DMS 273 treated with DMSO at 0.1 percent for 48 hours (cell line): ENCODE measurements at places on chromosomes 3 and 15.

- no peak for DNase-seq
Observed at GRCh38 chr3:140552403-140552802, 125.5 kb upstream of the TRIM42 start.

GRCh38 chr3:197881270-197881969 is 68.6 kb upstream of the RPL35A start:
- DNase-seq, result no peak

DNA sequence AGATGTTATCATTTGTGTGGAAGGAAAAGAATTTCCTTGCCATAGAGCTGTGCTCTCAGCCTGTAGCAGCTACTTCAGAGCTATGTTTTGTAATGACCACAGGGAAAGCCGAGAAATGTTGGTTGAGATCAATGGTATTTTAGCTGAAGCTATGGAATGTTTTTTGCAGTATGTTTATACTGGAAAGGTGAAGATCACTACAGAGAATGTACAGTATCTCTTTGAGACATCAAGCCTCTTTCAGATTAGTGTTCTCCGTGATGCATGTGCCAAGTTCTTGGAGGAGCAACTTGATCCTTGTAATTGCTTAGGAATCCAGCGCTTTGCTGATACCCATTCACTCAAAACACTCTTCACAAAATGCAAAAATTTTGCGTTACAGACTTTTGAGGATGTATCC is 15.1 kb downstream of the KLHL24 start:
- no peak for DNase-seq

- peak; percentile 82 for DNase-seq
Observed at GRCh38 chr3:81760924-81761903, at the start of gene GBE1. Gene GBE1 (minus strand): TSS chr3:81761645. CDS start chr3:81761517, 128 bp downstream.

GRCh38 chr3:71244826-71245488 is 338.6 kb downstream of the FOXP1 start:
- DNase-seq, result no peak

DNA sequence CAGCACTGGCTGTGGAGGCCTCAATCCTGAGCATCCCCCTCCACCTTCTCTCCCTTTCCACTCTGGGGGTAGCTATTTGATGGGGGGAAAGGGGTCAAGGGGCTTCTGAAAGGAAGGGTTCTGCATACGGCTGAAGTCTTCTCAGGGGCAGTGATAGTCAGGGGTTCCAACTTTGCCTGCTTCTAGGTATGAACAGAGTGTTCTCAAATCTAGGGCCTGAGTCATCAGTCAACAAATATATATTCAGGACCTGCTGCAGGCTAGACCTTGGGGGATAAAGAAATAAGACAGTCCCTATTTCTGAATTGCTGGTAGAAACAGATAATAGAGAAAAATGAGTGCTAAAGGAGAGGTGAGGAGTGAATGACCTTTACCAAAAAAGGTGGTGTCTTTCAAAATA is 12.8 kb downstream of the RGMA start:
- DNase-seq, result no peak

DNA sequence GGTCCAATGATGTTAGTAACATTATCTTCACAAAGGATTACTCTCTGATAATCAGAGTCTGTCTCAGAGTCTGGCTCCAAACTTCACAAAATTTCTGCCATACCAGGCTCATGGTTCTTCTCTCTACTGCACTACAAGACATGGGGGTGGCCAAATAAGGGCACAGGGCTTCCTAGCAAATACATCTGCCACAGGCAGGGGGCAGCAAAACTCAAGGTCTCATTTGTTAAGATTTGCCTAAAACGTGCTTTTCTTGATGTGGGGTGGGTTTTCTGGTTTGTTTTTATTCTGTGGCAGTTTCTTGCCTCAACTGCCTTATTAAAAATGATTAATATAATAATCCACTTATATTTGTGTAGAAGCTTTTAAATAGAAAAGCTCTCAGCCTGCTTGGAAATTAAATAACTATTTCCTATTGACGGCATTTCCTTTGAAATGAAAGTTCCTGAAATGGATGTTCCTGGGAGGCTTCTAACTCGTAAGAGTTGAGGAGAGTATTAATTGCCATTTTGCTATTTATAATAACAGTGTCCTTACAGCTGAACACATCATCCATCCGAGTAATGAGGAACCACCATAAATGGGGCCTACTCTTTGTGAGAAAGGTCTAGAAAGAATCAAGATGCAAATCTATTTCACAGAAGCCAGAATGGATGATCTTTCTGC is 53.8 kb downstream of the SST start:
- DNase-seq, result peak; percentile 4

GRCh38 chr3:59192473-59192872 is 142.6 kb upstream of the CFAP20DC start:
- no peak for DNase-seq

GRCh38 chr3:170689893-170690660 is 104.2 kb upstream of the SLC7A14 start:
- peak; percentile 13 for DNase-seq

DNA sequence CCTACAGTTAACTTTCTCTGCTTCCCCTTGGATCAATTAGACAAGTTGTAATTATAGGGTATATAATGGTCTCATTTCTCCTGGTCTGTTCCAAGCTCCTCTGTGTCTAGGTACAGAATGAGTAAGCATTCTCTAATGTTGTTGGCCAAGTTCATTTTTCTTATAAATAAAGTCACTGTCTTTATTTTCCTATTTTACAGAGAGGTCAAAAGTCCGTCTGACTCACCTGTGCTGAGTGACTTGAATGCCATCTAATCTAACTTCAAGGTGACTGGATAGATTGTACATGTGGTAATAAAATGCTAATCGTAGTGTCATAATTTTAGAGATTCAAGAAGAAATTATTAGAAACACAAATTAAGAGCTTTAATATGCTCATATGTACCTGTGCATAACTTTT is 500.2 kb downstream of the PDCD6IP start:
- no peak for DNase-seq

GRCh38 chr15:31228980-31229826 is 97.4 kb upstream of the KLF13 start:
- DNase-seq, result no peak

GRCh38 chr3:3134750-3135448 is 8.2 kb downstream of the TRNT1 start:
- no peak for DNase-seq

DNA sequence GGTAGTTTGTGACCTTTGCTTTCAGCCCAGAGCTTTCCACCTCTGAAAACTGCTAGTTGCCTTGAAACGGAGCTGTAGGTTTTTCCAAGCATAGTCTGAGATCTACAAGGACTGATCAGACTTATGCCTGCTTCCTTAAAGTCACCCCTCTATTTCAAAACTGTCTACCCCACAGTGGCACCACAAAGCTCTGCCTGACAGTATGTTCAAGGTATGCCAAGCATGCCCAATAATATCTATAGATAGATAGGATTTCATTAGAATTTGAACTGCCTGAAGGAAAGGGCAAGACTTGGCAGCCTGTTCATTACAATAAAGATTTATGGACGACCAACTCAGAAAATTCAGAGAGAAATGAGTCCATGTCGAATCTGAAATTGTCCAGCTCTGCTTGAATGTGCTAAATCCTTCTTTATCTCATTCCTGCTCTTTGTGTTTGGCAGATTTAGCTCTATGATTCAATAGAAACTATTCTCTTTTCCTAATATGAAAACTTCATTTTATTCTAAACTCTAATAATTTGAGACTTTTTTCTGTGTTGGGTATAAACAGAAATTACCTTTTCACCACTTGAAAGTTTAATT is 227.6 kb upstream of the TBC1D5 start:
- no peak for DNase-seq

- no peak for DNase-seq
Observed at GRCh38 chr15:38300395-38300794, 47.8 kb downstream of the SPRED1 start.

GRCh38 chr15:77633134-77633912 is 611 bp upstream of the LINGO1 start:
- peak; percentile 23 for DNase-seq

- peak; percentile 44 for DNase-seq
Observed at GRCh38 chr3:152899306-152899705, 64.4 kb downstream of the P2RY1 start.

- DNase-seq, result no peak
Observed at GRCh38 chr15:66768987-66769386, 67.0 kb downstream of the SMAD6 start.

- DNase-seq, result no peak
Observed at GRCh38 chr3:52429779-52430415, 15.0 kb downstream of the SEMA3G start.

DNA sequence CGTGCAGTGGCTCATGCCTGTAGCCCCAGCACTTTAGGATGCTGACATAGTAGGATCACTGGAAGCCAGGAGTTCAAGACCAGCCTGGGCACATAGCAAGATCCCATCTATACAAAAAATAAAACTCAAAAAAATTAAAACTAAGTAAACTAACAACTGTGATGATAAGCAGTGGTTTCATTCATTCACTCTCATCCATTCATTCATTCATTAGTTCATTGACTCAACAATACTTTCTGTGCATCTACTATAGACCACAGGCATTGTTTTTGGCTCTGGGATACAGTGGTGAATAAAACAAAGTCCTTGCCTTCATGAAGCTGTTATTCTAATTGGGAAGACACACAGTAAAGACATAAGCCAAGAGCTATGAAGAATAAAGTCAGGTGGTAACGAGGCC is 7.5 kb upstream of the TMEM212 start:
- DNase-seq, result no peak

- no peak for DNase-seq
Observed at GRCh38 chr3:25423780-25424588, 4.1 kb upstream of the RARB start.

DNA sequence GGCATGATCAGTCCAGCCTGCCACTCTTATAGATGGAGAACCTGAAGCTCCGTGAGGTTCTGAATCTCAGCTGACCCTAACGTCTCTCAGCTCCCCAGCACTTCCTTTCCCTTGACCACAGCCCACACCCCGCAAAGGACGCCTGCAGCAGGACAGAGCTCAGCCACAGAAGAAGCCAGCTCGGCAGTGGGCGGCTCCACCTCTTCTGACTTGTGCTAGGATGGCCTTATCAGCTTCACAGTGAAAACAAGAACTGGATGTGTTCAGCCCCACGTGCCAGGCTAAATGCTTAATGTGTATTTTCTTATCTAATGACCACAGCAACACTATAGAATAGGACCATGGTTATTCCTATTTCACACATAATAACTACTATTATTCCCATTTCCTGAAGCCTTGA is 127.6 kb downstream of the ARNT2 start:
- no peak for DNase-seq

- DNase-seq, result no peak
Observed at GRCh38 chr15:78229431-78230406, 4.6 kb downstream of the ACSBG1 start.

- no peak for DNase-seq
Observed at GRCh38 chr15:31444844-31445243, 118.2 kb downstream of the KLF13 start.

DNA sequence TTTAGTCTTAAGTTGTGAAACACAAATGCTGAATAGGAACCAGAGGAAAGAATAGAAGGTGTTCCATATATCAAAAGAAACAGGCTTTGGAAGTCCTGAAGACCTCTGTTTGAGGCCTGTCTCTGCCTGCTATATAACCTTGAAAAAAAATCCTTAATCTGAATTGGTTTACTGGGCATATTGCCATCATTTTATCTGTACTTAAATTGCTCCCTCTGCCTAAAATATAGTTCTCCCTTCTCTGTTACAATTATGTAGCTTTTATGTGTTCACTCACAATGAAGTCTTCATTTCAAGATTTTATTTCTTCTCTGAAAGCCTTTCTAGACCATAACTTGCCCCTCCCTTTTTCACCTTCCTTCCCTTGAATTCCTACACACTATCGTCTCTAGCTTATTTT is 21.2 kb downstream of the ARL13B start:
- DNase-seq, result no peak

DNA sequence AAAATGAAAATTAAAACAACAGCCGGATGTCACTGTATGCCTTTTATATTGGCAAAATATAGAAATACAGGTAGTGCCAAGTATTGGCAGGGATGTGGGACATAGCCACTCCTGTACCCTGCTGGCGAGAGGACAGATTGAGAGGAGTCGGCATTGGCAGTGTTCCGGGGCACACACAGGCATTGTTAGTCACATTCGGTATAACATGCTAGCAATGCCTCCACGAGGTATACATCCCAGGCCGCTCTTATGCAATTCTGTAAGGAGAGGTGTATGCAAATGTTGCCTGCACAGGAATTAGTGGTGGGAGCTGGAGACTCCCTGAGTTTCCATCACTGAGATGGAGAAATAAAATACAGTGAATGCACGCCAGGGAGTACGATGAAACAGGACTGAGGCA is 99.4 kb upstream of the DLG1 start:
- DNase-seq, result no peak

GRCh38 chr3:101643861-101644613 is 32.9 kb downstream of the ZBTB11 start:
- DNase-seq, result no peak

- peak; percentile 39 for DNase-seq
Observed at GRCh38 chr3:185549122-185549521, 3.3 kb downstream of the LIPH start.

DNA sequence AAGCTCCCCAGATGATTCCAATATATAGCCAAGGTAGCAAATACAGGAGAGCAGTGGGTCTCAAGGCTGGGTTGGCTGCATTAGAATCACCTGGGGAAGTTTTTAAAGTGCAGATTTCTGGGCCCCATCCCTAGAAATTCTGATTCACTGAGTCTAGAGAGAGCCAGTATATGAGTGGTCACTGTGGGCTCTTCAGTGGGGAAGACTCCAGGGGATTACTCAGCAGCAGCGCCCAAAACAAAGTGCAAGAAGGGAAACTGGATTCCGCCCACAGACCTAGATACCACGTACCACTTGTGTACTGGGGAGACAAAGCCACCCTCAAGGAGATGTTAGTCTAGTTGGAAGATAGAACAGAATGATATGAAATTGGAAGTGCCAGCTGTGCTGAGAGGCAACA is 40.0 kb downstream of the NME9 start:
- no peak for DNase-seq

DNA sequence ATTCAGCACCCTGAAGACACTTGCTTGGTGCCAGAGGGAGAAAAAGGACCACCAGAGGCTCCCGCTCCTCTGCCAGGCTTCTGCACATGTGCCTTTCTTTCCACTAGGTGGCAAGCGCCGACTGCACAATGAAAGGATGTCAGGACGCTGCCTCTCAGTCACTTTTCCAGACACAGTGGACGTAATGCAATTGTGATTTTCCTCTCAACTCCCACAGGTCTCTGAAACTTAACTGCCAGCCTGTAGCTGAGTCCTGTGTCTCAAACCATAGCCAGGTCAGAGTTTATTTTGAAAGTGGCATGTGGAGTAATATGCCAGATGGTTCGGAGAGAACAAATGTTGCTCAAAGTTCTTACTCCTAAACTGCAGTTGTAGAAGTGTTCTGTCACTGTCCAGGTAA is 162.9 kb downstream of the ITPR1 start:
- no peak for DNase-seq

- no peak for DNase-seq
Observed at GRCh38 chr3:162195147-162195546, 698.5 kb downstream of the OTOL1 start.

GRCh38 chr3:157235291-157235690 is 75.3 kb upstream of the CCNL1 start:
- no peak for DNase-seq

DNA sequence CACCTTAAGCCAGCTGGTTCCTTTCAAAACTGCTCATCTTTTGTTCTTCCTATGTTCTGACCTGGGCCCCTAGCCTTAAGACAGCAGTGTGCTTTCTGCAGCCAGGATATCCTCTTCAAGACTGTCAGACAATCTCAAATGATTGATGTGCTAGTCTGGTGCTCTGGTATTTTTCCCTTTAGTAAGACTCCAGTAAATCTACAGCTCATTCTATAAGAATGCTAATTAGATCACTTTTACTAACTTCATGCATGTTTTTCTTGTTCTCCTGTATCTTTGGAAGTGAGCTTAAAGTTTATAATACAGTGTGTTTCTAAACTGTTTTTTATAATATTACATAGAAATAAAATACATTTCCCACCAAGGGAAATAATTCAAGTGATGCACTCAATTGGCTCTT is 220.9 kb upstream of the NANOGP8 start:
- no peak for DNase-seq
